Fibroblast of skin of left biceps (primary cell): ENCODE measurements at places on chromosomes 16 and 17.

GRCh38 chr16:30637944-30638343 lies 12.8 kb upstream of the PRR14 start:
- no peak for DNase-seq

GRCh38 chr17:19017804-19018599 lies 13.4 kb upstream of the FAM83G start:
- no peak for DNase-seq

GRCh38 chr17:8057691-8058114 lies 18.8 kb downstream of the ALOX15B start:
- DNase-seq: peak; percentile 38

GRCh38 chr17:73166731-73167581 lies 2.1 kb downstream of the SSTR2 start:
- no peak for DNase-seq

DNA sequence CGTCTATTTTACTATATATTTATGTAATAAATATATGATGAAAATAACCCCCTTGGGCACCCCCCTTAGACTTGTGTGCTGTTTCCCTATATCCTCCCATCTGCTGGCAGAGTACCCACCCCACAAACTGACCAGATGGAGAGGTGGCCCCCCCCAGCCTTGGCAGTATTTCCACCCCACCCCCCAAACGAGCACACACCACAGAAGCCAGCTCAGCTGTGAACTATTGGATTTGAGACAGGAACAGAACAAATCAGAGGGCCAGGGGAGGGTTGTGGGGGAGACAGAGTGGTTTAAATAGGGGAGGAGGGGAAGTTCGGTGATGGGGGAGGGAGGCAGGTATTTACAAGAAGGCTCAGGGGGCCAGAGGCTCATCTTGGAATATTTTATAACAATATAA lies 7.8 kb downstream of the NR1D1 start:
- no peak for DNase-seq

- DNase-seq: no peak
Measured at GRCh38 chr16:89357055-89357816, 133.1 kb downstream of the ANKRD11 start.

- no peak for DNase-seq
Measured at GRCh38 chr17:36640346-36640745, 39.0 kb downstream of the MRM1 start.

- no peak for DNase-seq
Measured at GRCh38 chr16:62639890-62640289, 603.7 kb upstream of the CDH8 start.

- no peak for DNase-seq
Measured at GRCh38 chr16:46927273-46927672, 43.1 kb downstream of the GPT2 start.

- no peak for DNase-seq
Measured at GRCh38 chr16:79165079-79165478, 435.5 kb downstream of the MAF start.

DNA sequence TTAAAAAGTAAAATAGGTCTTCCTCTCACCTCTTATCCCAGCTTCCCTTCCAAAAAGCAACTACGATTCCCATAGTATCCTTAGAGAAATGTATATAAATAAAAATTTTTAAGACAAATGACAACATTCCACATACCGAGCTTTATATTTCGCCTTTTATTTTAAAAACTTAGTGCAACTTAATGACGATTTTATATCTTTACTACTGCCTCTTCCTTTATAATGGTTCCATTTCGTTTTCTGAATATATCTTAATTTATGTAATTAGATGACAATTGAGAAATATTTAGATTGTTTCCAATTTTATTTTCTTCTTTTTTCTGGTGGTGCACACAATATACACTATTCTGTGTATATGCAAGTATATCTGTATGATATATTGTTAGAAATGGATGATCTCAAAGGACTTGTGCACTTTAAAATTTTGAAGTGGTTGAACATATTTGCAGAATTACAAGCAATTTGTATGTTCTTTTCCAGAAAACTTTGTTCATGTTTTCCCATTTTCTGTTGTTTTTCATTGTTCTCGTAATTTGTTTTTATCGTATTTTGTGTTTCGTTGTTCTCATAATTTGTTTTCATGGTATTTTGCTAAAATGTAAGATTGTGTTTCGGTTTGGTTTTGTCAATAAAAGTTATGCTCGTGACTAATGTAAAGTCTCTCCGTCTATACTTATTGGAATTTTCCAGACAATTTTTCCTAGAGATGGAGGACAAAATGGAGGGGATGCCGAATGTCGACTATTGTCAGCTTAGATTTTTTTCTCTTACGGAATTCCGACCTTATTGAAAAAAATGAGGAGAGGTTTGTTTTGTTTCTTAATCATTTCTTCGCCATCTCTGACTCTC lies 20.4 kb upstream of the HOXB13 start:
- DNase-seq: no peak

- DNase-seq: peak; percentile 18
Measured at GRCh38 chr16:62814891-62815290, 778.7 kb upstream of the CDH8 start.

GRCh38 chr16:46688101-46688653 lies 801 bp downstream of the VPS35 start:
- DNase-seq: no peak

DNA sequence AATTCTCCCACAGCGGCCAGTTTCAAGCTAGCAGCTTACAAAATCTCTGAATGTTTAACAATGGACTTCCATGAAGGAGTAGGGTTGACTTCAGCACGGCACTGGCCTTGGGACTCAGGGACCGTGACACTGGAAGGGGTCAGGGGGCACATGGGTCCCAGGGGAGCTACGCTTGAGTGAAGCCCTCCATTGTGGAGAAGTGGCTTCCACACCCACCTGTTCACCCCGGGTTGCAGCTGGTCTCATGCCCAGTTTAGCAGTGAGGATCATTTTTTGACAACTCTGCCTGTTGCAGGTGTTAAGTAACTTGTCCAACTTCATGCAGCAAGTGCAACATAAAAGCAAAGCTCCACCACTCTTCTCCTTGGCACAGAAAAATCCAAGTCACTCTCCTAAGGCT lies 510.2 kb downstream of the CDH13 start:
- DNase-seq: no peak
